ENCODE measurements at places on chromosomes 3 and 15.
A peak's percentile ranks its signal among the peaks of the same experiment; 100 is the strongest.

GRCh38 chr15:37819191-37819590 lies 115.2 kb upstream of the TMCO5A start:
- no peak for DNase-seq

DNA sequence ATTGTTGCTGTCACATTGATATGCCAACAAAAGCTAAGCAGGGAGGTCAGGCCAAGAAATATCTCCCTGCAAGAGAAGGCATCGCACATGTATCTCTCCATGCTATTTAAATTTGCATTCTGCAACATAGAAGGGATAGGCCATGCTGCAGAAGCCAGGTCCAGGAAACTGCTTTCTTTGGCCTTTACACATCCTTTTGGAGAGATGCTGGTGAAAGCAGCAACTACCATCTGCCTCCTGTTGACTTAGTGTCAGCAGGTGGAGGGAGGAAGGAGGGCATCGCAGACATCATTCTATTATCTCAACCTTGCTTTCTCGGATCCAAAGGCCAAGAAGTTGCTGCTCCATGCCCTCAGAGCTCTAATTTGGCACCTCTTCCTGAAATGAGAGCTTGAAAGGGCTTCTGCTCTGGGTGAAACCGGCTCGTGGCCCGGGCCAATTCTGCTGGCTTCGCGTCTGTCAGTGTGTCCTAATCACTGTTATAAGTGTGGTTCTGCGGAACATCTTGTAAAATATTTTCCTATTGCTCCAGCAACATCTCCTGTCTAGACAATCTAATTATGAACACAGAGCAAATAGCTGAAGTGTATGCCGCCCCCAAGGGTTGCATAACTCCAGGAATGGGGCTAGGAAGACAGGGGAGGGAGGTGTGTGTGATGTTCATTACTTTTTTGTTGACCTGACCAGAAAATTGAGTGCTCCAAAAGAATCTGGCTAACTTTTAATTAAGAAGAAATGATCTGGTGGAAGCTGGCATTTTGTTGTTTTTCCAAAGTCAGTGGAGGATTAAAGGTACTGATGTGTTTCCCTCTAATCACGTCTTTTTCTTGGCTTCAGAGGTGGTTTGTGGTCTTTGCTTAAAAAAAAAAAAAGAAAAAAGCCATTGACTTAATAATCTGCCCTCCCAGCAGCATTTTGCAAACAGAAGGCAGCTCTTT lies 89.1 kb downstream of the TPRG1 start:
- DNase-seq, result no peak

DNA sequence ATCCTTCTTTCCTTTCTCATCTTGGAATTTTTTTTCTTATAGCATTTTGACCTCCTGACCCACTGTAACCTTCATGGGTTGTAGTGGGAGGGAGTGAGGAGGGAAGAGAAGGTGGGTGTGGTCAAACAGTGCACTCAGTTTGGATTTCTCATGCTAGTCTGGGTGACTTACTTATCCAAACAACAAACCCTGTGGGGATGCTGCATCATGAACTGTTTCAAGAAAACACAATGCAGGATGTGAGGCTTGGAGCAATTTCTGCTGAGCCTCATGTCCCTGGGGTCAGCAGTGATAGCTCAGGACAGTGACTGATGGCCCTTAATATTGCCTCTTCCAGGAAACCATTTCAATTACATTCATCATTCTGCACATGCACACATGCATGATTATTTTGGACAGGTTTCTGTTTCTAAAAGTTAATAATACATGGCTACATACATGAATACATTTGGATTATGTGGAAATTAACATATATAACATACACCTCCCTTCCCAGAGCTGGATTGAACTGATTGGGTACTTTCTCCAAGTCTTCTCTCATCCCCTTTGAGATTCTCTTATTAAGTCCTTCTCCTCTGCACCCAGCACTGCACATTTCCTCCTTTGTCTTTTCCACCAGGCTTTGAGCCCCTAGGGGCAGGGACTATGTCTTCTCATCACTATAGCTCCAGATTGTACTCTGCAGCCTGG lies 61.2 kb downstream of the ADAMTSL3 start:
- DNase-seq, result no peak

DNA sequence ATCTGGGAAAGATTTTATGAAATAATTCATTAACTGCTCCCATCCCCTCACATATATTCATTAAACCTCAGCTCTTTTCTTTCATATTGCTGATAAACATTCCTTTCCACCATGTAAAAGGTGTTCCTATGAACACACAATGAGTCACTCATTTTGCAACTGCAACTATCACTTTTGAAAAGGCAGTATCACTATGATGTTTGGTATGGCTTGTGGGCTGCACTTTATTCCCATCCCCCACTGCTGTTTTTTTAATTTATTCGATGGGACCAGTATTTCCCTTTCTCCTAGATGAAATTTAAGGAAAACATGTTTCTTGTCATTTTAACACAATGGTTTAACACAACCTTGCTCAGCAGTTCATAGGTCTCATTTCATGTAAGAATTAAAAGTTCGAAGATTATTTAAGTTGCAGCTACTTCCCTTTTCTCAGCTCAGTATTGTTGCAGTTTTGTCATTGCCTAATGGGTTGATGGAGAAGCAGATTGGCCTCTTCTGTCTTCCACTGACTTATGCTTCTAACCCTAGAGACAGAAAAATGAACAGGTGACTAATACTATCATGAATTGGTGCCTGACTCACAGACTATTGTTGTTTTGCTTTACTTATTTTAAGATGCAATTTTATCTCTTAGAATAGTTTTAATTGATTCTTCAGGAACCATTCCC lies 280.3 kb downstream of the ZPLD1 start:
- DNase-seq, result peak; percentile 76

DNA sequence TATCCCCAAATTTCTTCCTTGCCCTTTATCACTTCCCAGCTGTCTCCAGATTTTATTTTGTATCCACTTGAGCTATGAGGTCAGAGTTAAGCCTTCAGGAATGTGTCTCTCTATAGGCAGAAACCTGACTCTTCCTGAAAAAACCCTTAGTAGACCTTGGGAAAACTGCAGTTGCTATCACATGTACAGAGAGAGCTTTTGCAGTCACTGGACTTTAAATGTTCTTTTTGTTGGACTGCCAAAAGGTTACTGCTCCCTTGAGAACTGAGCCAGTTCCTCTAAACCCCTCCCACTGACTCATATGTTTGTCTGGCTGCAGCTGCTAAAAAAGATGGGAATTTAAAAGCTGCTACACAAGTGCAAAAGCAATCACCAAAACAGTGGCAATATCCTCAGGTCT lies 169.1 kb upstream of the CCDC54 start:
- DNase-seq, result peak; percentile 3

DNA sequence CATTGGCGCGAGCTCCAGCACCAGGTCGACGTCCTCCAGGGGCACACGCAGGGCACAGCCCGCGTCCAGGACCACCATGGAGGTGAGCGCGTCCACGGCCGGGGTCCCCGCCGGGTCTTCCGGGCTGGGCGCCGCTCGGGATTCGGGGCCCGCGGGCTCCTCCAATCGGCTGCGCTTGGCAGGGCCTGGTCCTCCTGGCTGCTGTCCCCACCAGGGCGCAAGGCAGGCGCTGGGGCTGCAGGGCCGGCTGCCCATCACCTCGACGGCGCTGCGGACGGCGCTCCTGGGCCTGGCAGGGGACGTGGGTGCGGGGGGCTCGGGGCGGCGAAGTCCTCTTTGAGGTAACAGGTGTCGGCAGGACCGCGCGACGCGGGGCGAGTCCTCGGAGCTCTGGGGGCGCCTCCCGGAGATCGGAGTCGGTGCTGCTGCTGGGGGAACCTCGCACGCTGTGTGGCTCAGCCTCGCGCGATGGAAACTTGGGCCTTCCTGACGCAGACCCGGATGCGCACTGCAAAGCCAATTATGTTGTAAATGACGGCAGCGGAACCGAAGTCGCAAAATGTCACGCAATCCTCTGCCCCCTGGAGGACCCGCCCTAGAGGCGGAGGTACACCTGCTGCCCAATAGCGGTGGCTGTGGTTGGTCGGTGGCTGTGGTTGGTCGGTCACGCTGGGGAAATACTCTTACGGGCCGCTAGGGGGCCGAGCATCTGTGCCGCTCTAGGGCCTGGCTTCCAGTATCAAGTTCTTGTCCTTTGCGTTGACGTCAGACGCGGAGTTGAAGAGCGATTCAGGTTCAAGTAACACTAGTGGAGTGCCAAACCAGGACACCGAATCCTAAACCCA lies at the start of gene PRR23C:
TSS of gene PRR23C (minus strand) at position 527 of the 845 bp plus-strand sequence. CDS start at position 255, 272 bp downstream.
- DNase-seq, result no peak

DNA sequence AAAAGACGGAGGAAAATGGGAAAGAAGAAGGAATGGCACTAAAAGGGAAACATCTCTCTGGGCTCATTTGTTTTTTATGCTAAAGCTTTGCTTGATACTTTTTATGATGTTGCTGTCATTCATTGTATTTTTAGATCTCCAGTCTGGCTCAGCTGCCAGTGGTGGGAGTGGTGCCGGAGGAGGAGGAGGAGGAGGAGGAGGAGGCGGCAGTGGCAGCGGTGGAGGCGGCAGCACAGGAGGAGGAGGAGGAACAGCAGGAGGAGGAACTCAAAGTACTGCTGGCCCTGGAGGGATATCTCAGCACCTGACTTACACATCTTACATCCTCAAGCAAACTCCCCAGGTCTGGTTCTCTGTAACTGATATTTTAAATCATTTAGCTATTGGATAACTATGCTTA lies 49.6 kb downstream of the MAP6D1 start:
- peak; percentile 7 for DNase-seq

GRCh38 chr3:66348704-66349103 lies 127.9 kb downstream of the SLC25A26 start:
- DNase-seq, result no peak
